ENCODE measurements at places on chromosomes 2 and 18. TPM values are rescaled to one million over a fixed set of nuclear protein-coding genes. Genes with fewer than 3 reads are reported as not detected.

DNA sequence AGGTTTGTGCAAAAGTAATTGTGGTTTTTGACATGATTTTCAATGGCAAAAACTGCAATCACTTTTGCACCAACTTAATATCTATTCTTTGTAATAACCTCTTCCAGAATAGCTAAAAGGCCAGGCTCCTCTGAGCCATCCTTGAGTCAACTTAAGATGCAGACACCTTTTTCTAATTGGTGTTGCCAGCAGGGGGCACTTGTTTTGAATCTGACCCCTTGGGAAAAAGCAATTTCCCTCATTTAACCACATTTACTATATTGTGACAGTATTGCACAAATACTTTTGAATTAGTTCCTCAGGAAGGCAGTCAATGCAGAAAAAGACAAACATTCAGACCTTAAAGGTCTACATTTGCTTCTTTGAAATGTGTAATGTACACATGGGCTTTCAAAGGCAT lies 78.6 kb upstream of the GALNT5 start:
- H3K36me3 ChIP-seq, result no peaks in the 10 kb centered on the region
- H3K4me1 ChIP-seq, result peaks cover 3% of the 10 kb centered on the region
- no peaks in the 10 kb centered on the region for H3K27me3 ChIP-seq
- no peak for DNase-seq
- no peak overlapping the region for H3K4me3 ChIP-seq
- H3K27ac ChIP-seq, result no peak overlapping the region

The ATP6V1B1 gene
- total RNA-seq, result 1.4 TPM

The ELP2 gene
- 257 TPM for total RNA-seq

DNA sequence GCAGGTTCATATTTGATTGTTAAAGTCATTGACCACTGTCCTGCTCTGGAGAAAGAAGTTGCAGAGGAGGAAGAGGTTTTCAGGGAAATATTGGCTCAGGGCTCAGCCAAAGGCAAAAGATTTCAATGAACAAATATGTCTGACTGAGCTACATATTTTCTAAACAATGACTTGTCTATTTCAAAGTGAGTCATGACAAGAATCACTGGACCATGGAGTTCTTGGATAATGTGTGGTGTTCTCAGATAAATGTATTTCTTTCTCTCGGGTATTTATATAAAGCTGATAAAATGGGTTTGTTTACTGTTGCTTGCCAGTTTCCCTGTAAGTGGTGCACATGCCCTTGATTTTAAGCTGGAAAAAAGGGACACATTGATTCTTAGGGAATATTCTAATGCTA lies 34.3 kb upstream of the RMP24 start:
- no peaks in the 10 kb centered on the region for H3K36me3 ChIP-seq
- no peaks in the 10 kb centered on the region for H3K27me3 ChIP-seq
- no peak overlapping the region for H3K4me3 ChIP-seq
- H3K27ac ChIP-seq, result no peak overlapping the region

The FER1L5 gene
- total RNA-seq, result 0.77 TPM

DNA sequence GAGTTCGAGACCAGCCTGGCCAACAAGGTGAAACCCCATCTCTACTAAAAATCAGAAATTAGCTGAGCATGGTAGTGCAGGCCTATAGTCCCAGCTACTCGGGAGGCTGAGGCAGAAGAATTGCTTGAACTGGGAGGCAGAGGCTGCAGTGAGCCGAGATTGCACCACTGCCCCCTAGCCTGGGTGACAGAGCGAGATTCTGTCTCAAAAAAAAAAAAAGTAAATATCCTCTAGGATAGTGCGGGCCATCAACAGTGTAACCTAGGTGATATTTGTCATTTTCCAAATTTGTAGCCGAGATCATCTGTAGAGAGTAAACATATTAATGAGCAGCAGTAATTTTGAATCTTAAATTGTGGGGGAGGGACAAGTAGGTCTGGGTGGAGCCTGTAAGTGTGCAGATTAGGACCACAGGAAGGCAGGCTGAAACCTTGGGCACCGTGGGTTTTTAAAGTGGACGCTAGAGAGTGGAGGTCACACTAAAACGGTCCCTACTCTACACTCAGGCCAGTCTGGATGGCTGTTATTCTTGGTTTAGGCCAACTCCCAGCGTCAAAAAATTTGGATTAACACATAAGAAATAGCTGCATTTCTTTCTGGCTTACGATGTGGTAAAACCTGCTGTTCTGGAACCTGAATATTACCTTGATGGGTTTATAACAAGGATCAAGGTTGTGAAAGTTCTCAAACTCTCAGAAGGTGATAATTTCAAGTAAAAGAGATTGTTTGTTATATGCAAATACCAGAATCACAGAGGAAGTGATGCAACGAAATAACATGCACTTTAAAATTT lies 22.7 kb upstream of the TET3 start:
- H3K4me1 ChIP-seq, result no peaks in the 10 kb centered on the region
- H3K27ac ChIP-seq, result no peak overlapping the region
- H3K4me3 ChIP-seq, result no peak overlapping the region

DNA sequence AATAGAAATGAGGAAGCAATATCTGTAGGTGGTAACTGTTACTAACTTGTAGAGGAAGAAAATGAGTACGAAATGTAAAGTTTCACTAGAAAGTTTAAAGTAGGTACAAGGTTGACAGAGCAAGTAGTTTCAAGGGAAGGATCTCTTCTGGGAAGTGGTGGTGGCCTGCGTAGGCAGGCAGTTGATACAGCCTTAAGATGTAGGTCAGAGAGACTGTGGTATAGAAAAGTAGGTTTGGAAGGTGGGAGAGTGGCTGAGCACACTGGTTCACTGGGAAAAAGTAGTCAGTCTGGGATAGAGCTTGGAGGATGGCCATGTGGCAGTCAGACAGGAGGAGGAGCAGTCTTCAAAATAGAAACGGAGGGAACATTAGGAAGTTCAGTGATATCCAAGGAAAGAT lies 23.5 kb downstream of the KDM3A start:
- H3K36me3 ChIP-seq, result peaks cover 77% of the 10 kb centered on the region
- H3K4me3 ChIP-seq, result no peak overlapping the region
- no peaks in the 10 kb centered on the region for H3K27me3 ChIP-seq
- no peaks in the 10 kb centered on the region for H3K4me1 ChIP-seq
- DNase-seq, result no peak

The DLGAP1 gene
- 11.8 TPM for total RNA-seq

The WBP1 gene
- 65.0 TPM for total RNA-seq

The PROM2 gene
- 5.5 TPM for total RNA-seq

- H3K4me1 ChIP-seq, result peaks cover 7% of the 10 kb centered on the region
- DNase-seq, result no peak
- H3K27me3 ChIP-seq, result no peaks in the 10 kb centered on the region
- no peaks in the 10 kb centered on the region for H3K36me3 ChIP-seq
- no peak overlapping the region for H3K4me3 ChIP-seq
Observed at GRCh38 chr2:106167067-106167466, 27.0 kb downstream of the UXS1 start.

The ALKAL2 gene
- total RNA-seq, result 17.5 TPM

GRCh38 chr18:46573156-46573555 lies 83.9 kb downstream of the LOXHD1 start:
- H3K4me1 ChIP-seq, result peaks cover 4% of the 10 kb centered on the region
- DNase-seq, result no peak
- no peaks in the 10 kb centered on the region for H3K27me3 ChIP-seq
- H3K36me3 ChIP-seq, result no peaks in the 10 kb centered on the region
- no peak overlapping the region for H3K4me3 ChIP-seq
- H3K27ac ChIP-seq, result no peak overlapping the region

DNA sequence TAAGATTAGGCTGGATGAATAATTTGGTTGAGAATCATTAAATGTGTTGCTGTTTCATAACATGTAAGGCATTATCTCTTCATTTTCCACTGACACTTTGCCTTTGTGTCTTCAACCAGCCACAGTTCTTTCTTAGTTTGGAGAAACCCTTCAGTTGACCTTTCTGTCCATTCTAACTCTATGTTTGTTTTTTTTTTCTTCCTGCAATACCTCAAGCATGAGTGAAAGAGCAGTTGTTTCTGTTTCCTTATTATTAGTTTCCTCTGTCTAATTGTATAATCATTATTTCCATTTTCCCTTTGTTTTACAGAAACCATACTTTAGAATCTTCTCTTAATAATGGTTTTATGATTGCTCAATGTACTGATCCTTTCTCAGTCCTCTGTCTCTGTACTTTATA lies 25.6 kb downstream of the HADHB start:
- H3K36me3 ChIP-seq, result no peaks in the 10 kb centered on the region
- no peak overlapping the region for H3K27ac ChIP-seq
- H3K4me3 ChIP-seq, result no peak overlapping the region
- H3K4me1 ChIP-seq, result peaks cover 21% of the 10 kb centered on the region
- no peak for DNase-seq
- H3K27me3 ChIP-seq, result no peaks in the 10 kb centered on the region

- no peak overlapping the region for H3K4me3 ChIP-seq
- H3K4me1 ChIP-seq, result peaks cover 8% of the 10 kb centered on the region
Observed at GRCh38 chr2:101300164-101300563, 8.3 kb downstream of the RNF149 start.

The MATN3 gene
- 3.6 TPM for total RNA-seq

Data from lung (tissue), 17 donors.